Ammon's horn (tissue), 1 donor: ENCODE measurements at places on chromosomes 16 and 17.
A peak's percentile ranks its signal among the peaks of the same experiment; 100 is the strongest.

GRCh38 chr16:392450-393030 is 4.5 kb upstream of the NME4 start:
- peak; percentile 1 for DNase-seq

DNA sequence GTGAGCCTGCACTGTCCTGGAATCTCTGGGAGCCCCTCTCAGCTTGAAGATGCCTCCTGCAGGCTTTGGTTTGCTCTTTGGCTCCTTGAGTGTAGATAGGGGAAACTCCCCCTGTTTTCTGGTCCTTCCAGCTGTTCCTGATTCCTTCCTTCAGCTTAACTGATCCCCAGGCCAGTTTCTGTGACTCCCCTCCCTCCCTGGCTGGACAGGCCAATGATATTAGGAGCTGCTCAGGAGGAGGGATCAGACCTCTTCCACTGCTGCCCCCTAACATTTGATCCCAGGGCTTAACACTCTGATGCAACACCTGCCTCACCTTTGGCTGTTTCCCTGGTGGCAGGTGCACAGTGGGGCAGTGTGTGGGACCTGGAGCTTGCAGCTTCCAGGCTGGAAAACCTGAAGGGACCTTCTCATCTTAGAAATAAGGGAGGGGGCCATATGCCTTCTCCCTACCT is at the start of gene TAC4:
Gene TAC4, minus strand, starts transcription at position 51 of the 455 bp plus-strand sequence. CDS start 52 bp downstream, outside the sequence.
- DNase-seq, result no peak

DNA sequence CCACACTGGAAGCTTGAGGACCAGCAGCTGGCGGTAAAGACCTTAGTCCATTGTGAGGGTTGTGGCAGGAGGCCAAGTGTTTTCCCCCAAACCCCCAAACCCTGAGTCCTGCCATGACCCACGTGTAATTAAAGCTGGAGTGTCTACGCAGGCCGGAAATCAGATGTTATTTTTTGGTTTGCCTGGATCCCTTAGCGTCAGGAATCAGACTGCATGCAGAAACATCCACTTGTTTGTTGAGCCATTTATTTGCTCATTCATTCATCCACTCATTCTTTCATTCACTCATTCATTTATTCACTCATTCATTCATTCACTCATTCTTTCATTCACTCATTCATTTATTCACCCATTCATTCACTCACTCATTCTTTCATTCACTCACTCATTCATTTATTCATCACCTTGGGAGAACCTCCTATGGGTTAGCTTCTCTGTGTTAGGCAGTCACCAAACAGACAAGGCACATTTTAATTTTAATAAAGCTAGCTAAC is 313.1 kb downstream of the MAF start:
- DNase-seq, result no peak

- no peak for DNase-seq
These were observed 1.7 kb upstream of the NLRC3 start for GRCh38 chr16:3578610-3579551.

GRCh38 chr17:55690105-55690508 is 32.6 kb downstream of the TMEM100 start:
- peak; percentile 41 for DNase-seq

GRCh38 chr16:8026450-8026849 is 563.9 kb downstream of the TMEM114 start:
- no peak for DNase-seq

GRCh38 chr17:70599198-70599597 is 429.9 kb downstream of the KCNJ2 start:
- DNase-seq, result no peak

DNA sequence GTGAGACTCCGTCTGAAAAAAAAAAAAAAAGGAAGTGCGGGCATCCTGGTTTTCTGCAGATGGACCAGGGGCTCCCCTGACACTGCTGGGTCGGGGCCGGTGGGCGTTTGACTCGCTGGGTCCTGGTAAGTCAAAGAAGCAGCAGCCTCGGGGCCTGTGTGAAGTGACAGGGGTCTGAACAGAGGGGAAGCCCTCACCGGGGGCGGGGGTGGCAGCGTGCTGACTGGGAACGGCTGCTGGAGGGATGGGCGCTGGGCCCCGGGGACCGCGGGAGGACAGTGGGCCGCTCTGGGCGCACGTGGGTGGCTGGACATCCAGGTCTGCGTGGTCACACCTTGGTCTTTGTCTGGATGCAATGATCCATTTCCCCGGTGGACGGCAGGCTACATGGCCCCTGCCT is 8.2 kb downstream of the GALNS start:
- no peak for DNase-seq

DNA sequence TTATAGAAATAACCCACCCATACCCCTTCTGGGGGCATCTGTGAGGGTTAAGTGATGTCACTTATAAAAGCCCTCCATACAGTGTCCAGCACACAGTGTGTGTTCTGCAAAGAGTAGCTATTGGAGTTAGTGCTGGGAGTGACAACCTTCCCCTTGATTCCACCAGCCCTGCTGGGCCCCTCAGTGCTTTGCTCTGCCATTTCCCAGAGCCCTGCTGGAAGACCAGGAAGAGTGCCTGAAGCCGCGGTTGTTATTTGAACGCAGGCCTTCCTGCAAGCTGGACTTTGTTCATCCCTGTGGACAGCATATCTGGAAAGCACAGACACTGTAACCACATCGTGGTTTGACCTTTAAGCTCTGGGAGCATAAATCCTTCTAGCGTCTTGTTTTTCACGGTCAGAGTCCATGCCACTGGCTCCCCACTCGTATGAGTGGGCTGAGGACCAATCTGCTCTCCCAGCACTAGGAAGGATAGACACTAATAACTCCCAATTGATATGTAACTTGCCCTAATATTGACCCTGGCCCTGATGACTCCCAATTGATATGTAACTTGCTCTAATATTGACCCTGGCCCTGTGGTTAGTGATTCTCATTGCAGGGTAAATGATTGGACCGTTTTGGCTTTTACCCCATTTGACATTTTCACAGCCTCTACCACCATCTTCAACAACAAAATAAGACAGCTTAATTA is 297.1 kb upstream of the MAF start:
- DNase-seq, result no peak

DNA sequence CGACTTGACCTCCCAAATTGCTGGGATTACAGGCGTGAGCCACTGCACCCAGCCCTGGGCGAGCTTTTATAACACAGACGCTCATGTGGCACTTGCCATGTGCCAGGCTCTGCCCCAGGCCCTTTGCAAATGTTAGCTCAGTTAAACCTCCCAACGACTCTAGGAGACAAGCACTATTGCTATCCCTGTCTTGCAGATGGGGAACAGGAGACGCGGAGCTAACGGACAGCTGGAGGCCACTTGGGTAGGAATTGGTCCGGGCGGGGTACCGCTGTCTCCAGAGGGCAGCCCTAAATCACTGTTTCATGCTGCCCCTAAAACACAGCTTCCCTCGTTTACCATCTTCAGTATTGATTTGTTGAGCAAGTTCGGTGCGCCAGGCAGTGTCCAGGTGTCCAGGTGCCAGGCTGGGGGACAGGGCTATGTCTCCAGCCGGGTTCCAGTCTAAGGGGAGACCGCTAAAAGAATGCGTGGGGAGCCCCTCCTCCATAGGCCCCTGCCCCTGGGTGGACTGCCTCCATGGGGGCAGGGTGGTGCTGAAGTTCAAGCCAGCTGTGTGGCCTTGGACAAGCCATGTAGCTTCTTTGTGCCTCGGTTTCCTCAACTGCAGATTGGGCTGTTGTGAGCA is 23.7 kb downstream of the TMEM235 start:
- no peak for DNase-seq
